Activated CD4-positive, alpha-beta T cell treated with anti-CD3 and anti-CD28 coated beads for 36 hours (primary cell): ENCODE measurements at places on chromosomes 7 and 10. TPM values are rescaled to one million over a fixed set of nuclear protein-coding genes. Genes with fewer than 3 reads are reported as not detected.

- no peaks in the 10 kb centered on the region for H3K4me1 ChIP-seq
- H3K36me3 ChIP-seq = peaks cover 6% of the 10 kb centered on the region
- DNase-seq = no peak
These were observed 37.2 kb downstream of the TMEM120A start for GRCh38 chr7:75957021-75957736.

- H3K4me1 ChIP-seq = no peaks in the 10 kb centered on the region
- H3K36me3 ChIP-seq = peaks cover 19% of the 10 kb centered on the region
- DNase-seq = no peak
- no peaks in the 10 kb centered on the region for H3K27me3 ChIP-seq
These were observed 68.1 kb downstream of the EXOC6 start for GRCh38 chr10:92916433-92916832.

The ZNF467 gene
- total RNA-seq = 0.23 TPM

GRCh38 chr10:48234787-48235186, 39.7 kb downstream of the FRMPD2 start:
- DNase-seq = no peak
- H3K4me1 ChIP-seq = no peaks in the 10 kb centered on the region
- H3K4me3 ChIP-seq = no peak overlapping the region

DNA sequence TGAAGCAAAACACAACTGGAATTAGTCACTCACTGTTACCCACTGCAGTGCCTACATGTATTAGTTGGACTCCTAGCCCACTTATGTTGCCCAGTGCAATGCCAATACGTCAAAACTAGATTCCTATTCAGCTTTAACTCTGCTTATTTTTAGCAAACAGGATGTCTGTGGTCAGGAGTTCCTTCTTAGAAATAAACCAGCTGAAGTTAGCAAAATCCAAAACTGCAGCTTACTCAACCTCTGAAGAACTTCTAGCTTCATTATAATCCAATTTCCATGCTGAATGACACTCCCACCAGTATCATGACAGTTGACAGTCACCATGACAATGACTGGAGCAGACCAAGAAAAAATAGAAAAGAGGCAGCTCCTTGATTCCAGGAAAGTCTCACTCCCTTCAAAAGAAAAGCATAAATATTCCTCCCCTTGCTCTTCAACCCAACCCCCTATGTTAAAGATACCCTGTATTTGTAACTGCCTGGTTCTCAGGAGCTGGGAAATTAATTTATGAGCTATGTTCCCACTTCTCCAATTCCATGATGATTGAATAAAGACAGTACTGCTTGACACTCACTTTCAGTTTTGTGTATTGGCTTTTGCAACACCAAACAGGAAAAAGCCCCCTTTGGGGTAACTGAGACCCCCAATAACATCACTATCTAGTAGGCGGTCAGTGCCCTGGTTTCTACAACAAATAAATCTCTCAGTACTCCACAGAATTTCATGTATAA, 327.4 kb downstream of the SORCS1 start:
- no peaks in the 10 kb centered on the region for H3K36me3 ChIP-seq
- H3K27ac ChIP-seq = no peak overlapping the region
- no peaks in the 10 kb centered on the region for H3K27me3 ChIP-seq
- no peak overlapping the region for H3K4me3 ChIP-seq

DNA sequence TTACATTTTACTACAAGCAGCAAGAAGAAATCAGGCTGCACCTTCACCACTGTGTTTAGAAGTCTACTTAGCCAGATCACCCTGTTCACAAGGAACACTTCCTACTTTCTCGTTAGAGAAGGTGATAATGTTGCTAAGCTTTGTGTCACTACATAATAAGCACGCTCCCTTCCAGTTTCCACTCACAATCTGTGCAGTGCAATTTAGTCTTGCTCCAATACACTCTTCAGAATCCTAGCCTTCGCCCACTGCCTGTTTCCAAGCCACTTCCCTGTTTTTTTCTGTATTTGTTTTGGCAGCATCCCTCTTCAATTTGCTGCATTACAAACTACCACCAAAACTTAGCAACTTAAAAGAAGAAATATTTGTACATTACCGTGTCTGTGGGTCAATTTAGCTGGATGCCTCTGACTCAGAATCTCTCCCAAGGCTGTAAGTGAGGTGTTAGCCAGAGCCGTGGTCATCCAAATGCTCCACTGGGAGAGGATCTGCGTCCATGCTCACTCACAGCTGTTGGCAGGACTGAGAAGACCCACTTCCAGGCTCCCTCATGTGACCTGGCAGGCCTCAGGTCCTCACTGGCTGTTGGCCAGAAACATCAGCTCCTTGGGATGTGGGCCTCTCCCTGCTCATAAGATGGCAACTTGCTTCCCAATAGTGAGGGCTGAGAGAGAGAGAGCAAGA, 110.4 kb downstream of the PON1 start:
- no peak overlapping the region for H3K27ac ChIP-seq
- H3K4me1 ChIP-seq = no peaks in the 10 kb centered on the region
- H3K36me3 ChIP-seq = no peaks in the 10 kb centered on the region
- DNase-seq = no peak
- H3K27me3 ChIP-seq = peaks cover 1% of the 10 kb centered on the region
- no peak overlapping the region for H3K4me3 ChIP-seq
